A549 treated with GW870086 at 1 μM for 4 hours (cell line): ENCODE measurements at places on chromosomes 6 and 20. TPM values are rescaled to one million over a fixed set of nuclear protein-coding genes. Genes with fewer than 3 reads are reported as not detected.

The HLA-DRA gene
- total RNA-seq, result not detected in 5 replicates

The CNKSR3 gene
- total RNA-seq, result 6.3 to 9.3 TPM (median 7.8 TPM) in 5 replicates

The HLA-DQB2 gene
- total RNA-seq, result not detected in 5 replicates

The TREML1 gene
- total RNA-seq, result not detected in 5 replicates

The SRC gene
- total RNA-seq, result 134 to 164 TPM (median 152 TPM) in 5 replicates
